ENCODE measurements at places on chromosomes 7 and 10.

GRCh38 chr10:30818854-30819253 is 189.3 kb upstream of the LYZL2 start:
- no peaks in the 10 kb centered on the region for H3K27me3 ChIP-seq
- H3K4me1 ChIP-seq = no peaks in the 10 kb centered on the region
- H3K36me3 ChIP-seq = no peaks in the 10 kb centered on the region
- DNase-seq = no peak

DNA sequence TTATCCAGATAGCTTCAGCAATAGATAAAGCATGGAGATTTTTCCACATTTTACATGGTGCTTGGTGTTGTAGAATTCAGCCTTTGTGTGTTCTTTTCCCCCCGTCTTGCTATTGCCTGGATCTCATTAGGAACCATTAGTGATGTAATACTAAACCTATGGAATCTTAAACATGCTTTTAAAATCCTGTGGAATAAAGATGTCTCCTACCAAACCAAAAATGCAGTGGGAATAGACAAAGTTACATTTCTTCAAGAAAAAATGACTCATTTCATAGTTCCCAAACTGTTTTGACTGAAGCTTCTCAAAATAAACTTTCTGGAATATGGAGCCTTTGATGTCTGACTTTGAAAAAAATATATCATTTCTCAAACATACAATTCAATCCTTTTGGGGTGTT is 44.0 kb downstream of the CALD1 start:
- H3K27ac ChIP-seq = no peak overlapping the region
- H3K27me3 ChIP-seq = no peaks in the 10 kb centered on the region
- no peaks in the 10 kb centered on the region for H3K4me1 ChIP-seq
- no peak overlapping the region for H3K4me3 ChIP-seq
- DNase-seq = no peak

- H3K4me1 ChIP-seq = no peaks in the 10 kb centered on the region
- no peaks in the 10 kb centered on the region for H3K36me3 ChIP-seq
- H3K4me3 ChIP-seq = no peak overlapping the region
- H3K27ac ChIP-seq = no peak overlapping the region
- H3K27me3 ChIP-seq = no peaks in the 10 kb centered on the region
- no peak for DNase-seq
Measured at GRCh38 chr7:127438836-127439235, 46.3 kb upstream of the ZNF800 start.

DNA sequence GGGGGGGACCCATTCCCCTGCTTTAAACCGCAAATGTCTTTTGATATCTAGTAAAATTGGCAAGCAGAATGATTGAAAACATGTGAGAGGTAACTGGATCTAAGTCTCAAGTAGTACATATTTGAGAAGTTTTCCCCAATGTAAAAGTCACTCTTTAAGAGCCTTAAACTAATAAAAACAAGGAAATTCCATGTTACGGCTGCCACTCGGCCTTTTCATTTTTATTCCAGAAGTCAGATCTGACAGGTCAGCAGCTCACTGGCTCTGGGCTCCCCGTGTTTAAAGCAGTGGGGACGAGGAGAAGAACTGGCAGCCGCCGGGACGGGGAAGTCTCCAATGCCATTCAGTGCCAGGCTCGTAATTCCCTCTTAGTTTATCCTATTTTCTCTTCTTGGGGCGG is 80.7 kb downstream of the CUX1 start:
- H3K36me3 ChIP-seq = peaks cover 11% of the 10 kb centered on the region
- no peak overlapping the region for H3K27ac ChIP-seq
- H3K4me1 ChIP-seq = peaks cover 3% of the 10 kb centered on the region
- no peak for DNase-seq
- H3K27me3 ChIP-seq = no peaks in the 10 kb centered on the region

DNA sequence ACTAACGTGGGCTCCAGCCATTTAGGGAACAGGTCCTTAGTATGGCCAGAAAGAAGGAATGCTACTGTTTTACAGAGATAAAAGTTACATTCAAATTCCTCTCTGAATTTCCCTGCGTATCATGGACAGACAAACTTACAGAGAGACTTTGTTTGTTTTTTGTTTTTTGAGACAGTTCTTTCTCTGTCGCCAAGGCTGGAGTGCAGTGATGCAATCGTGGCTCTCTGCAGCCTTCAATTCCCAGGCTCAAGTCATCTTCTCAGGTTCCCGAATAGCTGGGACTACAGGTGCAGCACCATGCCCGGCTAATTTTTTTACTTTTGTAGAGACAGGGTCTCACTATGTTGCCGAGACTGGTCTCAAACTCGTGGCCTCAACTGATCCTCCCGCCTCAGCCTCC is 64.5 kb upstream of the MPP7 start:
- no peaks in the 10 kb centered on the region for H3K4me1 ChIP-seq
- H3K36me3 ChIP-seq = no peaks in the 10 kb centered on the region
- H3K4me3 ChIP-seq = no peak overlapping the region
- H3K27ac ChIP-seq = no peak overlapping the region

DNA sequence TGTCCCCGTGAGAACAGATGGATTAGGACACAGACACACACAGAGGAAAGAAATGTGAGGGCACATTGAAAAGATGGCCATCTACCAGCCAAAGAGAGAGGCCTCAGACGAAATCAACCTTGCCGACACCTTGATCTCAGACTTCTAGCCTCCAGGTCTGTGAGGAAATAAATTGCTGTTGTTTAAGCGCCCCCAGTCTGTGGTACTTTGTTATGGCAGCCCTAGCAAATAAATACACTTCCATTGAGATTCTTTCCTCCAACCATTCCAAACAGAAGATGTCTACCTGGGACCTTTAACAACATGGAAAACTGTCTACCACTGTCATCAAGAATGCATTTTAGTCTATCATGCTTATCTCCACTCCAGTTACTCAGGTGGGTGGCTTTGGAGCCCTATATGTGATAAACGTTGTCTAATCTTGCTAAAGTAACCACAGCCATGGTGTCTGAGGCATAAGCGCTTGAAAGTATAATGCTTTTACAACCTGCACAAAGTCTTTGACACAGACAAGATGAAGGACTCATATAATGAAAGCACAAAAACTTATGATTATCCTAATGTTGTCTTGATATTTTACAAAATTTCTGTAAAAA is 244.3 kb downstream of the MTERF1 start:
- H3K36me3 ChIP-seq = no peaks in the 10 kb centered on the region
- H3K4me1 ChIP-seq = no peaks in the 10 kb centered on the region
- no peak overlapping the region for H3K27ac ChIP-seq

- H3K27ac ChIP-seq = peak overlapping the region; percentile 27
- H3K4me3 ChIP-seq = no peak overlapping the region
- DNase-seq = no peak
- peaks cover 46% of the 10 kb centered on the region for H3K4me1 ChIP-seq
- no peaks in the 10 kb centered on the region for H3K36me3 ChIP-seq
- no peaks in the 10 kb centered on the region for H3K27me3 ChIP-seq
Measured at GRCh38 chr7:36787933-36788378, 63.7 kb upstream of the AOAH start.

DNA sequence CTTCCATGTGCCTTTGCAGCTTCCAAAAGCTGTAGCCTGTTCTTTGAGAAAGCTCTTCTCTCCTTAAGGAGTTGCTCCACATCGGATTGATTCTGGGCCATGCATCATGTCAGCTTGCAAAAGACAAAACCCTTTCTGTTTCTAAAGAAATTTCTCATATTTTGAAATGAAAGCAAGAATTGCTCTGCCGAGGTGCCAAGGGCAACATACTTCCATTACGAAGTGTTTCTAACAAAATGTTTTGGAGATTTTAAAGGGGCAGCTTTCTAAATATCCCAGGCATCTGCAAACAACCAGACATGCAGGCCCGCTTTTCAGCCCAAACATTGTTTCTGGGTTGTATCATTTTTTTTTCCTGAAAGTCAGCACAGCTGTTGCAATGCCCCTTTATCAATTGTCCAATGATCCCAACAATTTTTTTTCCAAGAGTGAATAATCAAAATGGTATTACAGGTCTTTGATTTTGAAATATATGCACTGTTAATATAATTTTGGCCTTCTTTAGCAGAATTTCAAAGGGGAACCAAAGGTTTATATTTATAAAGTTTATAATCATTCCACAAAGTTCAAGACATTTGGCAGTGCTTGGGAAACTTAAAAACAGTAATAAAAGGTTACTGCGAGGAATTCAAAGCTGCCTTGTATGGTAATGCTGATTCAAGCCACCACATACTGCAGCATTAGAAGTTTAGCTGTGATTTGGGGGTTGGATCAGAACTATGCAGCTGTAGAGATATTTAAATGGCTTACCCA is 61.0 kb downstream of the TES start:
- H3K4me1 ChIP-seq = no peaks in the 10 kb centered on the region
- peaks cover 13% of the 10 kb centered on the region for H3K27me3 ChIP-seq
- no peaks in the 10 kb centered on the region for H3K36me3 ChIP-seq
- no peak overlapping the region for H3K4me3 ChIP-seq
- no peak overlapping the region for H3K27ac ChIP-seq
- no peak for DNase-seq

DNA sequence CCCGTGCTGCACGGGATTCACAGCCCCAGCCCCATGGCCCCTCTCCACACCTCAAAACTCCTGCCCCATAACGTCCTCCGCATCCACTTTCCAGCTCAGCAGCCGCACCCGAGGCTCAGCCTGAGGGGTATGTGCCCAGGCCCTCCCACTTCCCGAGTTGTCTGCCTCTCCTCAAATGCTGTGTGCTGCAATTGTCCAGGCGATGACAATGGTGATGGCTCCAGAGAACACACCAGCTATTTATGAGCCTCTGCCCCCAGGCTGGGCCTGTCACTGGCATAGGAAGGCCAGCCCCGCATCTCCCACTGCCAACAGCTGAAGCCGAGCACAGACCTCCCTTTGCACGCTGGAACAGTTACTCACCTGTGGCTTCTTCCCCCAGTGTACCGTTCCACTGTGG is 2.4 kb upstream of the LDB3 start:
- no peak overlapping the region for H3K4me3 ChIP-seq
- no peaks in the 10 kb centered on the region for H3K36me3 ChIP-seq
- H3K27ac ChIP-seq = no peak overlapping the region
- no peaks in the 10 kb centered on the region for H3K4me1 ChIP-seq
- H3K27me3 ChIP-seq = no peaks in the 10 kb centered on the region

DNA sequence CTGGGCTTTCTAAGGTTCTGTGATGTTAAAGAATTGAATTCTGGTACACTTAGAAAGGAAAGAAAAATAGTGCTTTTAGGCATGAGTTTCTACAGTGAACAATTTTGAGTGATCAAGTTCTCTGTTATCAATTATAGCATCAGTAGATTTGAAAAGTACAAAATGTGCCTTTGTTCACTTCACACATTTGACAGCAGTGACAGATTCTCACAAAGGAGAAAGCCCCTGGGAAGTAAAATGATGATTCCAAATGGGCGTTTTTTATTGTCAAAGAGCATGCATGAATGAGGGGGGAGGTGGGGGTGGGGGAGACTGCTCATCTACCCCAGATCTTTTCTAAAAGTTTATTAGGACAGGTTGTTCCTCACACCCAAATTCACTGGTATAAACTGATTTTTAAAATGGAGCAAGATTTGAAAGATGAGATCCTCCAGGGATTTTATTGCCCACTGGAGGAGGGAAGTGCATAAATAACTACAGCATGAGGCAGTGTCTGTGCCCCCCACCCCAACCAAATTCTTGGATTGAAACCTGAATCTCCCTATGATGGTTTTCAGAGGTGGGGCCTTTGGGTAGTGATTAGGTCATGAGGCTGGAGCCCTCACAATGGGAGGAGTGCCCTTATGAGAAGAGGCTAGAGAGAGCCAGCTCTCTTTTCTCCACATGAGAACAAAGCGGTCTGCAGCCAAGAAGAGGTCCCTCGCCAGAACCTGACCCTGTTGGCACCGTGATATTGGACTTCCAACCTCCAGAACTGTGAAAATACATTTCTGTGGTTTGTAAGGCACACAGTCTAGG is 79.5 kb downstream of the AOAH start:
- H3K36me3 ChIP-seq = no peaks in the 10 kb centered on the region
- peaks cover 15% of the 10 kb centered on the region for H3K4me1 ChIP-seq
- no peak overlapping the region for H3K27ac ChIP-seq
- DNase-seq = no peak
- no peak overlapping the region for H3K4me3 ChIP-seq

DNA sequence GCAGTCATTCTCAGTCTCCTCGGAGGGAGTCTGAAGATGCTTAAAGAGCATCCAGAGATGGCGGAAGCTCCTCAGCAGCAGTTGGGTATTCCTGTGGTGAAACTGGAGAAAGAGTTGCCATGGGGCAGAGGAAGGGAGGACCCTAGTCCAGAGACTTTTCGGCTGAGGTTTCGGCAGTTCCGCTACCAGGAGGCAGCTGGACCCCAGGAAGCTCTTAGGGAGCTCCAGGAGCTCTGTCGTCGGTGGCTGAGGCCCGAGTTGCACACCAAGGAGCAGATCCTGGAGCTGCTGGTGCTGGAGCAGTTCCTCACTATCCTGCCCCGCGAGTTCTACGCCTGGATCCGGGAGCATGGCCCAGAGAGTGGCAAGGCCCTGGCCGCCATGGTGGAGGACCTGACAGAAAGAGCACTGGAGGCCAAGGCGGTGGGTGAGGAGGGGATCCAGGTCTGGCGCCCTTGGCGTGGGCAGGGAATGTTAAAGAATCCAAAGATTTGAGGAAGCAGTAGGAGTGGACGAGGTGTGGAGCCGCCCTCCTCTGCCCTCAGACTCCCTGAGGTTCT is 2.9 kb downstream of the ZSCAN25 start:
- H3K4me1 ChIP-seq = peaks cover 85% of the 10 kb centered on the region
- H3K36me3 ChIP-seq = peaks cover 73% of the 10 kb centered on the region
- DNase-seq = no peak
- H3K4me3 ChIP-seq = no peak overlapping the region
- H3K27ac ChIP-seq = peak overlapping the region; percentile 33
- H3K27me3 ChIP-seq = no peaks in the 10 kb centered on the region

DNA sequence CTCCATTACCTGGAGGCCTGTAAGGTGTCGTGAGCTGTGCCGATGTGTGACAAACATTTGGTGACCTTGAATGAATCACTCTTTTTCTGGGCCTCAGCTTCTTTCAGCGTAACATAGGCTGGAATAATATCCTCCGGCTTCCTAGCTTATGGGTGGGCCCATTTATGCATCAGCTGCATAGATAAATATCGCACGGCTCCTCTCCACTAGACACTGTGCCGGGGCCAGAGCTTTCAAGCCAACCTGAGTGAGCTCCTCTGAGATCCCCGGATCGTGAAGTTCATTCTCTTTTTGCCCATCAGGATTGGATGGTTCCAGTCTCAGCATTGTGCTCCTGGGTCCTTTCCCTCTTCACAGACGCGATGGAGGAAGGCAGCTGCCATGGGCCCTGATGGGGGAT is 574.3 kb upstream of the FOXK1 start:
- no peaks in the 10 kb centered on the region for H3K36me3 ChIP-seq
- no peak overlapping the region for H3K4me3 ChIP-seq
- H3K27ac ChIP-seq = no peak overlapping the region

GRCh38 chr7:159038066-159038465 is 106.6 kb downstream of the VIPR2 start:
- DNase-seq = no peak
- peaks cover 6% of the 10 kb centered on the region for H3K4me1 ChIP-seq
- peaks cover 93% of the 10 kb centered on the region for H3K36me3 ChIP-seq
- H3K4me3 ChIP-seq = no peak overlapping the region
- H3K27me3 ChIP-seq = no peaks in the 10 kb centered on the region

GRCh38 chr10:95305606-95306317 is 15.0 kb upstream of the PDLIM1 start:
- no peaks in the 10 kb centered on the region for H3K36me3 ChIP-seq
- no peaks in the 10 kb centered on the region for H3K4me1 ChIP-seq
- H3K27me3 ChIP-seq = peaks cover 5% of the 10 kb centered on the region
- H3K4me3 ChIP-seq = no peak overlapping the region
- no peak for DNase-seq

- peaks cover 5% of the 10 kb centered on the region for H3K27me3 ChIP-seq
- no peak overlapping the region for H3K27ac ChIP-seq
- H3K4me3 ChIP-seq = no peak overlapping the region
- H3K36me3 ChIP-seq = no peaks in the 10 kb centered on the region
- H3K4me1 ChIP-seq = no peaks in the 10 kb centered on the region
- peak; percentile 20 for DNase-seq
Measured at GRCh38 chr10:78852466-78853240, 216.1 kb upstream of the ZMIZ1 start.
